PC-9 (cell line): ENCODE measurements at places on chromosomes 7 and 10.

GRCh38 chr7:130353196-130353595 is 8.6 kb downstream of the CPA5 start:
- peak; percentile 21 for DNase-seq

DNA sequence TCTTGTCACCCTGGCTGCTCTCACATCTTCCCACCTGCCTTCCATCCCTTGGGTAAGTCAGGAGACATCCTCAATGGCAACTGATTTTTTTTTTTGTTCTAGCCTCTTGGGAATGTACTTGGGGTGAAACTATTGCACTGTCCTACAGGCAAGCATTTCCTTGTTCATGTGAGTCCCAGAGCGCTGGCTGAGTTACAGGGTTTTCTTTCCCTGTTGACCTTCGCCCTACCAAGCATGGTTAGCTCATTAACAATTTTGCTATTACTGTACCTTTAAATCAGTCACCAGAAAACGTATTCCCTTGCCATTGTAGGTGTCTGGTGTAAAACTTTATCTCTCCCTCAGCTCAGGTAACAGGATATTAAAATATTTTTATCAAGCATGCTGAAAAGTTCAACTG is 98.9 kb downstream of the PRLHR start:
- DNase-seq, result no peak

- DNase-seq, result no peak
Observed at GRCh38 chr7:143492043-143492471, 14.4 kb downstream of the TAS2R41 start.

GRCh38 chr10:109183366-109183765 is 739.9 kb downstream of the XPNPEP1 start:
- no peak for DNase-seq

DNA sequence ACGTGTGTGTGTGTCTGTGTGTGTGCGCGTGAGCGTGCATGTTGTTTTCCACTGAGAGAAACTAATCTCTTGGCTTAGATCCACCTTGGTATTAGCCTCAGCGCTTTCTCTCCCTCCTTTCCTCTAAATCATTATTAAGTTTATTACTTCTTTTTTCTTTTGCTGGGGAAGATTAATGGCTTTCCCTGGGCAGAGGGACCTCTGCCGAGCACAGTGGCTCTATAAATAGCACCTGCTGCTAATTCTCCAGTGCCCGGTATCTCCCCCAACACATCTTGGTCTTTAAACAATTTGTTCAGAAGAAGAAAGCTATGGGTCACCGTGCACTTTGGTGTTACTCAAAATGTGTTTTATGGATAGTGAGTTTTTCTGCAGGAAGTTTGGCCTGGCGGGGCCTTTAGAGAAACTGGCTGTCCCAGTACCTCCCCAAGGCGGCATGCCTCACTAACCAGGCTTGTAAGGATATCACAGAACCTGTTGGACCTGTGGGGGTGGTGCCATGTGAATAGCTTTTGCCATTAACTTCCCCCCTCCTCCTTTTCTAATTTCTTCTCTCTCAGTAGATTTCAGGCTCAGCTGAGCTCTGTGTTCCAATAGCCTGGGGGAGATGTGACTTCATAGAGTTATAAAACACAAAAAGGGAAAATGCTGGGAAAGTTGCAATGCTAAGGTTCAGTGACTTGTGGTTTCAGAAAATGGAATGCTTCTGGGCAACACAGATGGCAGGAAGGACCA is 70.1 kb upstream of the RAB11FIP2 start:
- no peak for DNase-seq

DNA sequence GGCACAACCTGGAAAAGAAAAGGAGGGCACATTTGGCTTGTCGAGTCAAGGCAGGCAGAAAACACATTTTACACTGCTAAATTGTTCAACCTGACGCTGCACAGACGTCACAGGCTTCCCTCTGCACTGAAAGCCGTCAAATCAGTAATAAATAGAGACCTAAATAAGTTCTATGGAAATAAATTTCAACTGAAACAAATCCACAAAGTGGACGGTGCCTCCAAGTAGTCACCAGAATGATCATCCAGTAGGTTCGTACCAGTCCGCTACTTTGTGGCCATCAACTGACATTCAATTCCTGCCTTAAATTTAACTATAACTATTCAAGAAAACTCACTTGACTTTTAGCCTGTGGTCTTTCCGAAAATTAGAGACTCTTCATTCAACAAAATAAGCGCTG is 49.0 kb downstream of the NPVF start:
- DNase-seq, result no peak

GRCh38 chr7:77351539-77352004 is 64.6 kb downstream of the GSAP start:
- DNase-seq, result no peak

GRCh38 chr10:66822801-66823200 is 103.0 kb upstream of the LRRTM3 start:
- DNase-seq, result no peak

- DNase-seq, result no peak
Observed at GRCh38 chr7:88018501-88018900, 84.5 kb downstream of the ADAM22 start.

GRCh38 chr7:125375942-125376341 is 446.3 kb upstream of the POT1 start:
- DNase-seq, result no peak

DNA sequence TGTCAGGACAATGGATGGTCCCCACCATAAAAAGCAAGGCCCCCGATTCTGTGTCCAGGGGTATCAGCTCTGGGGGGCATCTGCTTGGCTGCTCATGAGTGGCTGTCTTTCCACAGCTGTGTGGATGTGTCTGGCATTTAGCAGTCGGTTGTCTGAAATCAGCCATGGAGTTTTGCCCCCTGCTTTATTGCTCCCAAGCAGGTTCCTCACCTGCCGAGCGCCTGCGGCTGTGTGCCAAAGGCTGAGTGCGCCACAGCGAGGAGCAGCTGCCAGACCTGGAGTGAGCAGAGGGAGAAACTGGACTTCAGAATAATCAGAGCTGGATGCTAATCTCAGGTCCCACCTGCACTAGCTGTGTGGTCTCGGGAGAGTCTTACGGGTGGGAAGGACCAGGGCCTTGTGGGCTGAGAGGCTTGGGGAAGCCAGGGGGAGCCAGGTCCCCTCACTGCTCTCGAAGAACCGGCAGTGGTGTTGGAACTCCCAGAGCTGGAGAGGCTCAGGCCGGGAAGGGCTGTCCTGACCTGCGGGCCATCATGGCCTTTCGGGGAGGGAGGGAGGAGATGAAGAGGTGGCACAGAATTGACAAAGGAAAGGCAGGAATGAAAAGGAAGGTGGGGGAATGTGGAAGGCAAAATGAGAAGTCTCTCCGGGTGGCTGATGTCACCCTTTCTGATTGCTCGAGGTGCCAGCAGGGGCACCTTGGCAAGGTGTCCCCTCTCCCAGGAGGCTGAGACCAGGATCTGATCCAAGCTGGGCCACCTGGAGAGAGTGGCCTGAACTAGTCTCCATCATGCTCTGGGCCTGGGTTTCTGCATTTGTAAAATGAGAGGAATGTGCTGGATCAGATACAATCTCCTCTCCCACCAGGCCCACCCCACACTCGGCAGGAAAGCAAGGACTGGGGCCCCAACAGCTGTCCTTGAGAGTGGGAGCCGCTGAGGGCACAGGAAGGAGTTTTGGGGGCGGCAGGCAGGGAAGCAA is 30.2 kb upstream of the LEP start:
- no peak for DNase-seq

DNA sequence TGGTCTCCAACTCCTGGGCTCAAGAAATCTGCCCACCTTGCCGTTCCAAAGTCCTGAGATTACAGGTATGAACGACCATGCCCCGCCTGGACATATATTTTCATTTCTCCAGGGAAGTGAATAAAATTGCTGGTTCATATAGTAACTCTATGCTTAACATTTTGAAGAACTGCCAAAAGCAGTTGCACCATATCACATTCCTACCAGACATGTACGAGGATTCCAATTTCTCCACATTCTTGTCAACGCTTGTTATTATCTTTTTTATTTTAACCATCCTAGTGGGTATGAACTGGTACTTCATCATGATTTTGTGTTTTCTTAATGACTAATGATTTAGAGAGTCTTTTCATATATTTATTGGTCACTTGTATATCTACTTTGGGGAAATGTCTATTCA is 21.9 kb upstream of the CPN1 start:
- DNase-seq, result no peak

GRCh38 chr10:131683281-131683861 is 217.4 kb upstream of the PPP2R2D start:
- DNase-seq, result no peak

DNA sequence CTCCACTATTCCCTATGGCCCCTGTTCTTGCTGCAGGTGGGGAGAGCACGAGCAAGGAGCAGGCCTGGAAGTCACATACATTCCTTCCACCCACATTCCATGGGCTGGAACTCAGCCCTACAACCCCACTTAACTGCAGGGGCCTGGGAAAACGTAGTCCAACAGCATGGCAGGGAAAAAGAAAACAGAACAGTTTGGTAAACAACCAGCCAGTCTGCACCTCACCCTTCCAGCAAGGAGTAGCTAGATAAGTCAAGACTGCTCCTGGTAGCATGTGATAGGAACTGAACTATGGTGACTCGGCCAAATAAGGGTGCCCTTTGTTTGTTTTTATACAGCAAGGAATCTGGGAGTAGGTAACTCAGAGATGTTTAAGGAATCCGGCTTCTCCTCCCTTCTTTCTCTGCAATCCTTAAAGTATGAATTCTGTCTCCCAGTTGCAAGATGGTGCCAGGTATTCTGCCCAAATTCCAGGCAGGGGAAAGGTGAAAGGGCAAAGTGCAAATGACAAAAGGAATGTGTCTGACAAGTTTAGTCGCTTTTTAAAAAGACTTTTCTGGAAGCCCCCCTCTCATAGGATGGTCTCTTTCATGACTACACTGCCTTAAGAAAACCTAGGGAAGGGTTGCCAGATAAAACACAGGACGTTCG is 311.7 kb upstream of the NEBL start:
- no peak for DNase-seq

DNA sequence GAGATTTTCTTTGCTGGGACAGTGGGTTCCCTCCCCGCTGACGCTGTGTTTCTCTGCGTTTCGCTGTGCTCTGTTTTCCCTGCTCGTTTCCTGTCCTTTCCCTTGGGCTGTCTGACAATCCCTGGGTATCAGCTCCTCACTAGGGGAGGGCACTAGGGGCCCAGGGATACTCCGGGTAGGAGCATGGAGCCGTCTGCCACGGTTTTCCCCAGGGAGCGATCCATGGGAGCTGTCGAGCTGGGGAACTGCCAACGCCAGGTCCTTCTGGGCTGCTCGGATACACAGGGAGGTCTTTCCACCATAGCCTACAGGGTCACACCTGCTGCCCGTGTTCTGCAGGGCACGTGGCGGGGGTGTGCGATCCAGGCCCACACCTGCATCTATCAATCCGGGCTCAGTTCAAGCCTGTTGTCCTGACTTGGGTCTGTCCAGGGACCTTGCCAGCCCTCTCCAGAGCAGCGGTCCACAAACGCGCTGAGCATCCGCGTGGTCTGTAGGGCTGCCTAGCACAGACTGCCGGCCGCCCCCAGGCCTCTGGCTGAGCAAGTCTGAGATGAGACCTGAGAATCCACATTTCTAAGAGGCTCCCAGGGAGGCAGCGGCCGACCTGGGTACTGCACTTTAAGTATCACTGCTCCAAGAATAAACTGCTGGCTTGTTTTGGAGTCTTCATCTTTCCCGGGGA is 263.1 kb downstream of the ELFN1 start:
- no peak for DNase-seq

- DNase-seq, result no peak
Observed at GRCh38 chr10:49595003-49595712, 15.0 kb upstream of the SLC18A3 start.

DNA sequence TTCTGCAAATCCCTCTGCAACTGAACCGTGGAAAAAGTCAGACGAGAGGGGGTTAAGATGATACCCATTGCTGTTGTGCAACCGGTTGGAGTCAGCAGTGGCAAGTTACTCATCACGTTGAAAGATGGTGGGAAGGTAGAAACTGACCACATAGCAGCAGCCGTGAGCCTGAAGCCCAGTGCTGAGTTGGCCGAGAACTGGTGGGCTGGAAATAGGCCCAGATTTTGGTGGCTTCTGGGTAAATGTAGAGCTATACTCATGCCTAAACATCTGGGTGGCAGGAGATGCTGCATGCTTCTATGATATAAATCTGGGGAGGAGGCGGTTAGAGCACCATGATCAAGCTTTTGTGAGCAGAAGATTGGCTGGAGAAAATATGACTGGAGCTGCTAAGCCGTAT is 78.6 kb downstream of the ARL5B start:
- no peak for DNase-seq

- DNase-seq, result no peak
Observed at GRCh38 chr7:129544700-129545099, 42.4 kb downstream of the SMKR1 start.

DNA sequence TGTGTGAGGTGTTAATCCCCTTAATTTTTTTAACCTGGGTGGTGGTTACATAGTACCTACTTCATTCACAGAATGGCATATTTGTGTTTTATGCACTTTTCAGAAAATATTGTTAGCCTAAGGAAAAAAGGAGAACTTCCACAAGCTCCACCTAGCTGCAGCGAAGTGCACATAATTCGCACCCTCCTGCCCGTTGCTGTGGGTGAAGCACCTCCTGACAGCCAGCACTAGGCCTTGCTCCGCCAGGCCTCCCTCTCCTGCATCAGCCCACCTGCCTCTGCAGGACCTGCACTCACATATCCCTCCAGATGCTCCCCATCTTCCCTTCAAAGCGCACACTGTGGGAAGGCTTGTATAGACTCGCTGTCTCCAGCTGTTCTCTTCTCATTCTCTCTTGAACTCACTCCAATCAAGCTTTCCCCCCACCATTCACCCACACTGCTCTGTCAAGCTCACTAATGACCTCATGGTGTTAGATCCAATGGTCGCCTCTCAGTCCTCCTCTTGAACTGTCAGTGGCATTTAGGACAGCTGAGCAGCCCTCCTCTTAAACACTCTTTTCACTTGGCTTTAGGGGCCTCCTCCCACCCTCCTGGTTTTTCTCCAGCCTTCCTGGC is 20.7 kb upstream of the GRID1 start:
- no peak for DNase-seq

- no peak for DNase-seq
Observed at GRCh38 chr7:42494736-42495135, 257.7 kb upstream of the GLI3 start.

GRCh38 chr7:90563286-90563685 is 32.8 kb upstream of the CDK14 start:
- no peak for DNase-seq

GRCh38 chr10:24209946-24210491 is 1.1 kb downstream of the KIAA1217 start:
- no peak for DNase-seq

GRCh38 chr7:109873296-109873695 is 1217.6 kb upstream of the LRRN3 start:
- DNase-seq, result no peak
